ENCODE measurements at places on chromosomes 3 and 15.

GRCh38 chr3:32816439-32817256 lies 1.1 kb upstream of the TRIM71 start:
- peak; percentile 74 for DNase-seq

- DNase-seq: no peak
Observed at GRCh38 chr3:129827765-129828164, 65.7 kb downstream of the TMCC1 start.

DNA sequence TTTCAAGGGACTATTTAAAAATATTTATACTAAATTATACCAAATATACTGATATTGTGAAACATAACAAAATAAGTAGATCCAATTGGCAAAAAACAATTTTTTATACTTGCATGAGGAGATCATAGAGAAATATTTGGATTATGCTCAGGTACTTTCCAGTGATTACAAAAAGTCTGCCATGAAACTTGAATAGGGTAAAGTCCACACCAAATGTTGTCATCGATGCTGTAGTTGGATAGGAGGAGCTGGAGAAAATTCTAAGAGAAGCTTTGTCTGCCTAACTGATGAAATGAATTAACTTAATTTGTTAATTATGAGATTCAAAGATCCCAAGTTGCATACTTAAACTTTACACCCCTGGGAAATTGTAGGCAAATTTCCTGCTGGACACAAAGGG lies 93.3 kb downstream of the SI start:
- DNase-seq: no peak

DNA sequence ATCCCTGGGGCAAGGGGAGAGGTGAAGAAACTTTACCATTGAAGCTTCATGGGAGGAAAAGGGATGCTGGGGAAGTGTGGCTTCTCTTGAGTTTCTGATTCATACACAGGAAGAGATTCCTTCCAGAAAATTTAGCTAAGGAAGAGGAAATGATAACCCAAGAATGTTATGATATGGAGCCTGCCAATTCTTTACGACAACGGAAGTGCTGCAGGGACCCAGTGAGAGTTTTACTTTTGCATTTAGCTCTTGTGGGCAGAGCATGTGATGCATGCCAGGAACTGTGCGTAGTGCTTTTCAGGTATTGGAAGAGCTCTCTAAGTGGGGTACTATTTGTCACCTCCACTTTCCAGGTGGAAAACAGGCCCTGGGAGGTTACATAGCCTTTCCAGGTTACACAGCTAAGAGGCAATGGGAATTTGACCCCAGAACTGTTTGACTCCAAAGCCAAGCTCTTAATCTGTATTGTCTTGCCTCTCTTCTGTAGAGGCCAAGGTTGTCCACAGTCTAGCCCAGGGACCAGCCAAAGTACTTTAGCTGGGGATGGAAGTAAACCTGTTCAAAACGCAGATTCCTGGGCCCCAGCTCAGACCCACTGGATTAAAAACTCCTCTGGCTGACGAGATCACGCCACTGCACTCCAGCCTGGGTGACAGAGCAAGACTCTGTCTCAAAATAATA lies 23.0 kb downstream of the CMTM7 start:
- DNase-seq: no peak

DNA sequence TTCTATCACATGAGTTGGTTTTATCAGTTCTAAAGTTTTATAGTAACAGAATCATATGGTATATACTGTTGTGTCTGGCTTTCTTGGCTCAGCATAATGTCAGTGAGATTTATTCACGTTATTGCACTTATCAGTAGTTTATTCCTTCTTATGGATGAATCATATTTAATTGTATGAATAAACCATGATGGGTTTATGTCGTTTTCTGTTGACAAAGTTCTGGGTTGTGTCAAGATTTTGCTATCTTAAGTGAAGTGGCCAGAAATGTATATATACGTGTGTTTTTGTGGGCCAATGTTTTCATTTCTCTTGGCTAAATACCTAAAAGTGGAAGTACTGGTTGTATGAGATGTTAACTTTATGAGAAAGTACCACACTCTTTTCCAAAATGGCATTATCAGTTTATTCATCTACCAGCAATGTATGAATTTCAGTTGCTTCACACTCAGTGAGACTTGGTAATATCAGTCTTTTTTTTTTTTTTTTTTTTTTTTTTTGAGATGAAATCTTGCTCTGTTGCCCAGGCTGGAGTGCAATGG lies 112.4 kb upstream of the DCBLD2 start:
- DNase-seq: no peak

DNA sequence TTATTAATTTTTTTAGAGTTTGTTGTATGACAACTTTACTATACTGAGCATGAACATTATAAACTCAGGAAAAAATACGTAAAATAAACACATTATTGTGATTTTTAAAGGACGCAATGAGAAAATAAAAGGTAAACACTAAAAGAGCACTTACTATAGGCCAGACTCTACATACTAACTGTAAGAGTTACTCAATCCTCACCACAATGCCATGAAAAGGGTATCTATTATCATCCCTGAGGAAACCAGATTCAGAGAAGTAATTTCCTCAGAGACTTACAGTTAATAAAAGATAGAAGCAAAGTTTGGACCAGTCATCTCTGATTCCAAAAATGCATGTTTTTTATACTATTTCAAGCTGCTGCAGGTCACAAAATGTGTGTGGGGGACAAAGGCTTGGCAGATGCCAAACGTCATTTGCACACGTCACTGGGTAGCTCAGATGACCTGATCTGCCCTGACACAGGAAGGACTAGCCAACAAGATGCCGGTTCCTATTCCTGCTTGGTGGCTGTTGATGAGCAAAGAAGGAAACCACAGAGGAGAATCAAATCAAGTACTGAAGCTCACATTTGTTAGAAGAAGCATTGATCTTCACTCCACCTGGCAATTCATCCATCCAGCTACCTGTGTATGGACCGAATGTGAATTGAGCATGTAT lies 42.3 kb downstream of the KLHL6 start:
- no peak for DNase-seq

DNA sequence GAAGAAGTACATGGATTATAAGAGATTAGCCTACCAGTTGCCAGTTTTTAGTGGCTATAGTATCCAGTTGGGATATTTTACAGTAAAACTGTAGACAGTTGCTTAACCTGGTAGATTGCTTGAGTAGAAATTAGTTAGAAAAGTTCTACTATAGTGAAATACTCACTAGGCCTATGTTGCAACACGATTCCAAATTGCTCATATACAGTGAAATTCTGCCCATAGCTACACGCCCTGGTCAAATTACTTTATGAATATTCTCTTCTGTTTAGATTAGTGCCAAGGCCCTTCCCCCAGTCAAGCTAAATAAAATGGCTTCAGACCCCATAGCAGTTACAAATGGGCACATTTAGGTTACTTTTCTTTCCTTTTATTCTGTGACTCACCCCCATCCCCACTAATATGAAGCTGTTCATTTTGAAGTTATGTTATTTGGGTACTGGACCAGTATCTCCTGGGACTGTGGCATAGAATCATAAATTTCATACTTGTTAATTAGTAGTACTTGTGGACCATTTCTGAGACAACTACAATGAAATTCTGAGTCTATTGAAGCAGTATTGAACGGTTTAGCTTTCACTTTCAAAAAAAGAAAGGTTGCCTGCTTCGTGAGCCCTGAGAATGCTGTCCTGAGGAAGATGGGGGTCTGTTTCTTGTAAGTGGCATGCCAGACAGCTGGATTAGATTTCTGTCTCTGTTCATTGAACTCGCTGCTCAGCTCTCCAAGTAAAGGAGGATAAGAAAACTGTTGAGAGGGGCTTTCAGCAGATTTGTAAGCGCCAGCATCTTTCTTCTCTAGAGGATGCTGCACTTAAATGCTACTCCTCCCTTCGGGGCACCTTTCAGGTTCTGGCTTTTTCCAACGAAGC lies 65.8 kb upstream of the CFAP20DC start:
- no peak for DNase-seq

GRCh38 chr3:13274125-13274524 lies 146.0 kb downstream of the NUP210 start:
- DNase-seq: no peak

DNA sequence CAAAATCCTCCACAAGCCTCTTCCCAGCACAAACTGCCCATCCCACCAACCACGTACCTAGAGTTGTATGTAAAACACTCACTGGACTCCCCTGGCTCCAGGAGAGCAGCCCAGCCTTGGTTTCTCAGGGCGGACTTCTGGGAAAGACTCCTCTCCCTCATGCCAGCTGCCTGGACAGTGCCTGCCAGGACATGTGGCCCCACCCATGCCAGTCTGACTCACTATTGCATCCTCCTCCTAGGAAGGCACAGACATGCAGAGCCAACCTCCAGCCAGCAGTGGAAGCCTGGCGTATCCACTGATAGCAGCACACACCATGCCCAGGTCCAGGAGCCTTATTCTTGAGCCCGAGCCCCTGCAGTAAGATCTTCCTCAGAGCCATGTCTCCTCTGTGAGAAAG lies 8.6 kb downstream of the PKM start:
- DNase-seq: no peak

GRCh38 chr3:186075489-186075888 lies 33.4 kb downstream of the ETV5 start:
- DNase-seq: no peak

- DNase-seq: no peak
Observed at GRCh38 chr3:62462104-62462762, 88.9 kb upstream of the FEZF2 start.

GRCh38 chr3:42590989-42591756 lies 513 bp downstream of the SS18L2 start:
- DNase-seq: no peak
